Endodermal cell (in vitro differentiated cells): ENCODE measurements at places on chromosomes 2 and 18.

- no peak for DNase-seq
Observed at GRCh38 chr2:170113168-170113894, 64.6 kb upstream of the MYO3B start.

- DNase-seq = peak; percentile 75
Observed at GRCh38 chr2:9820020-9820973, 23.0 kb upstream of the TAF1B start.

DNA sequence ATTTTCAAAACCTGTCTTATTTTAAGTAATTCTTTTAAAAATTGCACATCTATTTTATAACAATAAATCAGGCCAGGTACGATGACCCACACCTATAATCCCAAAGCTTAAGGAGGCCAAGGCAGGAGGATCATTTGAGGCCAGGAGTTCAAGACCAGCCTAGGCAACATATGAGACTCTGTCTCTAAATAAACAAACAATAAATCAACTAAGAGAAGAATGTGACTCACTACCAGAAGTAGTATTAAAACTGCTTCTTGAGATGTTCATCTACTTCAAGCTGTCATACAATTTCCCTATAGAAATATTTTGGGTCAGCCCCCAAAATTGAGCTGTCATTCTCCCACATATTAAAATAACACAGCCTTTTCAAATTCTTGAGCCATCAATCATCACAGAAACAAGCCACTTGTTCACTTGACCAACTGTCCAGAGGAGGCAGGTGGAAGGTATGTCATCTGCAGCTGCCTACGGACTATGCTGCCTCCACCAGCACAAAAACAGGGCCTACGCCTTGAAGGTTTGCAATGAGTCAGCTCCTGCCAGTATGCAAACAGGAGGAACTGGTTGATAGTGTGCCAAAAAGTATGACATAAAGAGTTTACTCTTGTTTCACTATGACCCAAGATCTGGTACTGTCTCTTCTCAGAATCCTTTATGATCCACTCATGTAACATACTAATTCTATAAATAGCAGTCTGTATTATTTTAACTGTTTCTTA, 33.6 kb downstream of the KIDINS220 start:
- DNase-seq = no peak

- DNase-seq = no peak
Observed at GRCh38 chr2:196268025-196268424, 96.6 kb upstream of the STK17B start.

GRCh38 chr18:50558157-50558556, 1.7 kb upstream of the MAPK4 start:
- DNase-seq = no peak
